Activated CD4-positive, alpha-beta T cell treated with anti-CD3 and anti-CD28 coated beads for 4 hours (primary cell): ENCODE measurements at places on chromosomes 6 and 20.

DNA sequence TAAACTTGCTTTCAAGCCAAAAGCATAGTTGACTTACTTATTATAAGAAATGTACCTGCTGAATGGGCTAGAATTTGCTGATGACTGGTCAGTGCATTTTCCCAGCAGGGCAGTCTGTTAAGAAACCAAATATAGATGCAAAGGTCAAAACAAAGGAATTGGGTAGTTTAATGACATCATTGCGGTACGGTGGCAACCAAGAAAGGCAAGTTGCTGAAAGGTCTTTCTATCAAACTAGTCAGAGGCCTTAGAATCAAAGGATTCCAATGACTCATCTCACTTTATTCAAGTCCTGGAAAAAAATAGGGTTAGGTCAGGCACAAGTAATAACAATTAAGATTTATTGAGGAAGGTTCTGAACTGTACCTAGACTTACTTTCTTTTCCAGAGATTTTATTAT lies 76.4 kb downstream of the KIZ start:
- DNase-seq = no peak

GRCh38 chr20:33676121-33676520 lies 1.9 kb upstream of the NECAB3 start:
- DNase-seq = no peak

DNA sequence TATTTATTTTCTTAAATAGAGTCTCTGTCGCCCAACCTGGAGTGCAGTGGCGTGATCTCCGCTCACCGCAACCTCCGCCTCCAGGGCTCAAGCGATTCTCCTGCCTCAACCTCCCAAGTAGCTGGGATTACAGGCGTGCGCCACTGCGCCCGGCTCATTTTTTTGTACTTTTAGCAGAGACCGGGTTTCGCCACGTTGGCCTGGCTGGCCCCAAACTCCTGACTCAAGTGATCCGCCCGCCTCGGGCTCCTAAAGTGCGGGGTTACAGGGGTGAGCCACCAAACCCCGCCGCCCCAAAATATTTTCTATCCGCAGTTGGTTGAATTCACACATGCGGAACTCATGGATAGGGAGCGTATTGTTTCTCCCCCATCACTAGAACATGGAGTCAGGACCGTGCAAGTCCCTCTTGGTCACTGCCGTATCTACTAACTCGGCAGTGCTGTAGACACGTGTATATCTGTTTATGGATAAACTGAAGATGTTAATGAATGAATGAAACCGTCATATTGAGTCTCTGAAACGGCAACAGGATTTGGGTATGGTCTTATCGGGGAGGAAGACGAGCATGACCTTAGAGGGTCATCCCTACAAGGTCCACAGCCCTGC lies 904 bp downstream of the MKKS start:
- no peak for DNase-seq

DNA sequence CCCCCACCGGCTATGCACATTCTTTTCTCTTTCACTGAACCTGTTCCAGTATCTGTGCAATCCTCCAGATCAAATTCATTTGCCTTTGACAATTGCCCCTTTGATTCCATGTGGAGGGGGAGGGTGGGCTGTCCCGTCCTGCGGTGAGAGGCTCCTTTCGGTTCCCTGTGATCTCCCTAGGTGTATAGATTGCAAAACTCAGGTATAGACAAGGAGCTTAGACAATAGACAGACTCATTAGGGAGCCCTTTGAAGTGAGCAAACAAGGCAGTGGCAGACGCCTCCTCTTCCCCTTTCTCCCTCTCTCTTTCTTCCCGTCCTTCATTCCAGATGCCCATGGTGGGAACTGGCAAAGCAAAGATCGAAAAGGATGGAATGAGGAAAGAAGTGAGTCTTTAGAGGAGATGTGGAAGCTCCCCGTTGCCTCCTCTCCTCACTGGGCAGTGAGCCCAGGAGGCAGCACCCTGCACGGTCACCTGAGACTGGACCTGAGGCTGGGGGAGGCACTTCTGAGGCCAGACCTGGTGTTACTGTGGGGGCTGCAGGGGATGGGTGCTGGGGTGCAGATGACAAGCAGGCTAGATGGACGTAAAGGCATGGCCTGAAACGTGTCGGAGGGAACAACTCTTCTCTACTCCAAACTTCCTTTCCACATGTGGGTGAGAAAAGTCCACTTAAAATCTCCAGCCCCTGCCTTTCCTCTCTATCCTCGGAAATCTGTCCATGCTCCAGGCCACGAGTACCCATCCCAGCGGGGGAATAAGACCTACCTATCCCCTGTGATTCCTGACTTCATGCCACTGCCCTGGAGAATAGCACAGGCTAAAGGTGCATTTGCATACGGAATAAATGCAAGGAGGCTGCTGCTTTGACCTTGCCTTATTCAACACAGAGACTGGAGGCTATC lies 256.6 kb upstream of the FOXQ1 start:
- DNase-seq = no peak

DNA sequence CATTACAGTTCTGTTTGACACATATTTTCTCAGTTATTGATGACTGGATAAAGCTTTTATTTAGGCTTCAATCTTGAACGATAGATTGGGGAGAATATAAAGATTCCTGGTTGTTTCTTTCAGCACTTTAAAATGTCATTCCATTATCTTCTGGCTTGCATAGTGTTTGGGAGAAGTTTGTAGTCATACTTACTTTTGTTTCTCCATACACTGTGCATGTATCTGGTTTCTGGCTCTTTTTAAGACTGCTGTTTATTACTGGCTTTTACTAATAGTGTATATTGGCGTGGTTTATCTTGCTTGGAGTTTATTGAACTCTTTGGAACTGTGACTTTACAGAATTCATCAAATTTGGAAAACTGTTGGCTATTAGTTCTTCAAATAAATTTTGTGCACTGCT lies 49.2 kb downstream of the RGS17 start:
- no peak for DNase-seq

GRCh38 chr6:113082745-113083144 lies 735.6 kb downstream of the RFPL4B start:
- DNase-seq = no peak
